Inflammatory macrophage treated with lipopolysaccharide for 1 hour (primary cell): ENCODE measurements at places on chromosomes 2 and 18.

GRCh38 chr2:146523196-146523595, 1321.6 kb upstream of the ACVR2A start:
- DNase-seq, result no peak

- DNase-seq, result peak; percentile 9
Observed at GRCh38 chr2:32591669-32592463, 36.0 kb upstream of the TTC27 start.

DNA sequence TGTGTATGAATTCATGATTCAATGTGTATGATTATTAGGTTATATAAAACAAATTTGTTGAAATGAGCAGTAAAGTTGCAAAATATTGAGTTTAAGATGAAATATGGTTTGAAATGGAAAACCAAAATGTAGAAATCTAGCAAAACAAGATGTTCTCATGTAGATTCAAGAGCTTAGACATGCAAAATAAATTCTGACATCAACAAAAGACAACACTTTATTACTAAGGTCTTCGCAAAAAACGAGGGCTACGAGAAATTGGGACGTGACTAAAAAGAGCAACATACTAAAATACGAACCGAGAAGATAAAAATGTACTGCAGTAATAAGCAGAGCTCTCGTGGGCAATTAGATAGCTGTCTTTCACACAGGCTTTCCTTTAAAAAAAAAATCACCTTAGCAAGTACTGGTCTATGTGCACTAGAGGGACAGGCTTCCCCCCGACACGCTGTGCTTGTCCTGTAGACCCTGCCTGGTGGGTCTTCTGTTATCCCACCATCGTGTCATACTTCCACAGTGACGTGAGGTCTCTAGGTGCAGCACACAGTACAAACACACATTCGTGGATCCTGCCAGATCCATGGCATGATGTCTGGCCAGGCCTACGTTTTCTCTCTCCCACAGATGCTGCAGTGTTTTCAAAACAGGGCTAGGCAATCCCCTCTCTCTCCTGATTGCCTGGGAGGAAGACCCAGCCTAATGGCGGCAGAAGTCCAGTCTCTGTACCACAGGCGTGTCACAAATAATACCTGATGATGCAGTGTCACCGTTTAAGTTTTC, 240.8 kb downstream of the TCF4 start:
- DNase-seq, result no peak

DNA sequence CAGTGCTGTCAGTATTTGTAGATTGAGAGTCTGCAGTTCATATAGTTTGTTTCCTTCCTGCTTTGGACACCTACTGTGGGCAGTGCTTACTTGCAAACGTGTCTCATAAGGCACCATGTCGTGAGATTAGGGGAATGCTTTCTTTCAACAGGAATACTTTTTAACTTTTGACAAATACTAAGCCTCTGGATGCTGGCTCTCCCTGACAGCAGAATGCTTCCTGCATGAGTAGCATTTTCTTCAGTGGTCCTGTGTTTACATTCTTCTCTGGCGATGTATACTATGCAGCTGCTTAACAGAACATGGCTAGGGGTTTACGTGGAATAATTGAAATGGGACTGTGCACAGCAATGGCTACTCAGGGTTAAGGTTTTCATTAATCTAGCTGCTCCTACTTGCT, 807.5 kb downstream of the MBD2 start:
- no peak for DNase-seq

DNA sequence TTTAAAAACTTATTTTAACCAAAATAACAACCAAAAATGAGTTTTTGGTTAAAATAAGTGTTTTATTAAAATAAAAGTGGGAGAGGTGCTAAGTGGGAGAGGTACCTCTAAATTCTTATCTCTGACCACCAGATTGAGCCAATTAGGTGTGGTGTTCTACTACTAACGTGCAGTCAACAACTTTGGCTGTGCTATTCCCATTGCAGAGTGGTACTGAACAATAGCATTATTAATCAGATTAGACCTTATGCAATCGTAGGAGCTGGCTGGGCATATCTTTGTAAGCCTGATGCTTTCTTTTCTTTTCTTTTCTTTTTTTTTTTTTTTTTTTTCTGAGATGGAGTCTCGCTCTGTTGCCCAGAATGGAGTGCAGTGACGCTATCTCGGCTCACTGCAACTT, 38.9 kb downstream of the RAB27B start:
- DNase-seq, result no peak

- DNase-seq, result no peak
Observed at GRCh38 chr18:58216071-58216481, 172.1 kb downstream of the NEDD4L start.

DNA sequence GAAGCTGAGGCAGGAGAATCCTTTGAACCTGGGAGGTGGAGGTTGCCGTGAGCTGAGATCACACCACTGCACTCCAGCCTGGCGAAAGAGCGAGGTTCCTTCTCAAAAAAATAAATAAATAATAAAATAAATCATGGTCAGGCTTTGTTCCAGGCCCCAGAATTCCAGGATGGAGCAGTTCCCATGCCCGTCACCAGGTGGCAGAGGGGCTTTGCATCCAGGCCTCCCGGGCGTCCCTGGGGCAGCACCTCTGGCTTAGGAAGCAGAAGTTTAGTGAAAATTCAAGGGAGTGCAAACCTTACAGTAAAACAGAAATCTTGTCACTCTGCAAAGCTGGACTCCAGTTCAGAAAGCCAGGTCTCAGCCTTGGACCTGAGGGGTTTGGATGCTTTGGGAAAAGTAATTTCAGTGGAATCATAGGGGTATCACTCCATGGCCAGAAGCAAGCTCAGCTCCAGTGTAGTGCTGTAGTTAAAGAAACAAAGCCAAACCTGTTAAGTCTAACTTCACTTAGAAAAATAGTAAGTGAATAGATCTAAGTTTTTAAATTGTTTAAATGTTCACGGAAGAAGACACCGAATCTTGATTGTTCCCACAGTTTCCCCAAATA, 512.7 kb downstream of the CMPK2 start:
- DNase-seq, result peak; percentile 3

DNA sequence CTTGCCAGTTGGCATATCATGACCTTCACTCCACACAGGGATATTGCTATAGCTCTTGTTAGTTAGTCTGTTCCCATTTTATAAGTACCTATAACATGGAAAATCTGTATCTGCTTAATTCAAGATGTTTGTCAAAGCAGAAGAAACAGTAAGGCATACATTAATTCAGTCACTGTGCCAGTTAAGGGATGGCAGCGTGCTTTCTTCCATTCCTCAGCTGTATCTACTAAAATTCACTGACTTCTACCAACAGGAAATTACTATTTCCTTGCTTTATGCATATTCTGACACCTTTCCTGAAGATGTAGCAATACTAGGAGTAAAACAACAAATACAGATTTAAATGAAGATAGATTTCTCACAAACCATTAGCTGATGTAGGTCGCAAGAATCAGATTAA, 59.9 kb downstream of the RNF152 start:
- DNase-seq, result no peak
